Suppressor macrophage treated with lipopolysaccharide for 1 hour (primary cell): ENCODE measurements at places on chromosomes 1 and 21.

DNA sequence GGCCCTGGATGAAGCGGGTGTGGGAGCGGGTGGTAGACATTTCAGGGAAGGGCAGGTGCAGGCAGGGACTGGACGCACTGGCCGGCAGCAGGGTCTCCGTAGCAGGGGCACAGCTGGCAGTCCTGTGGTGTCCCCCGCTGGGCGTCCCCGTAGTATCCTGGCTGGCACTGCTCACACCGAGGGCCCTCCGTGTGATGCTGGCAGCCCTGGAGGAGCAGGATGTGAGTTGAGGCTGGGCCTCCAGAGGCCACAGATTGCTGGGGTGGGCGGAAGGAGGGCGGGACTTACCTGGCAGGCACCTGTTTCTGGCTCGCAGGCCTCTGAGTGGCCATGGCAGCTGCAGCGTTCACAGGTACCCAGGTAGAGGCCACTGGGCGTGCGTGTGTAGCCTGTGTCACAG, 62.3 kb downstream of the LDLRAD2 start:
- DNase-seq = no peak

GRCh38 chr21:25115021-25115420, 492.3 kb downstream of the MRPL39 start:
- DNase-seq = no peak

GRCh38 chr1:63662056-63662836, 69.0 kb downstream of the PGM1 start:
- DNase-seq = no peak

DNA sequence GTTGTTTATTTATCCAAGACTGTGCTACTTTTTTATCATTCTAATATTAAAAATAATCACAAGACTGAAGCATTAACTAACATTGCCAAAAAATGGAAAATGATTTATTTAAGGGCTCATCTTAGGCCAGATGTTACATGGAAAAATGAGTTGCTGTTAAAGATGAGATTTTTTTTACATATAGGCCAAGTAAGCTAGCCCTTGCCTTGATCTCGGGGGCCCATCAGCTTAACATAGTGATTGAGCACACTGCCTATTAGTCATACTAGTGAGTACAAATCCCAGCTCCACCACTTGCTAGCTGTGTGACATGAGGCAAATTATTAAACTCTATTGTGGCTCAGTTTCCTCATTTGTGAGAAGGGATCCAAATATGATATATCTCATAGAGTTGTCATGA, 275.9 kb upstream of the SNX7 start:
- no peak for DNase-seq

- DNase-seq = no peak
Measured at GRCh38 chr1:41850029-41850428, 68.7 kb downstream of the HIVEP3 start.

DNA sequence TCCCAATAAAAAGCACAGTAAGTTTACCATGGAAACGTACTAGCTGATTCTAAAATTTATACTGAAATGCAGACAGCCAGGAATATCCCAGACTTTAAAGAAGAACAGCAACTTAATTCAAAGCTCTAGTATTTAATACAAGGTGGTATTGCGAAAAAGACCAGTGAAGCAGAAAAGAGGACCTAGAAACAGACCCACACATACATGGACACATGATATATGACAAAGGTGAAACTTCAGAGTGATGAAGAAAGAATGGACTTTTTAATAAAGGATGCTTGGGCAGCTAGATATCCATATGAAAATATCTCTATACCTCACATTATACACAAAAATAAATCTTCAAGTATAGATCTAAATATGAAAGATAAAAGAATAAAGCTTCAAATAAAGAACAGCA, 62.6 kb downstream of the COP1 start:
- peak; percentile 69 for DNase-seq

GRCh38 chr1:24861821-24862727, 68.0 kb downstream of the RUNX3 start:
- peak; percentile 3 for DNase-seq

- no peak for DNase-seq
Measured at GRCh38 chr21:26795866-26796329, 49.3 kb downstream of the ADAMTS1 start.

DNA sequence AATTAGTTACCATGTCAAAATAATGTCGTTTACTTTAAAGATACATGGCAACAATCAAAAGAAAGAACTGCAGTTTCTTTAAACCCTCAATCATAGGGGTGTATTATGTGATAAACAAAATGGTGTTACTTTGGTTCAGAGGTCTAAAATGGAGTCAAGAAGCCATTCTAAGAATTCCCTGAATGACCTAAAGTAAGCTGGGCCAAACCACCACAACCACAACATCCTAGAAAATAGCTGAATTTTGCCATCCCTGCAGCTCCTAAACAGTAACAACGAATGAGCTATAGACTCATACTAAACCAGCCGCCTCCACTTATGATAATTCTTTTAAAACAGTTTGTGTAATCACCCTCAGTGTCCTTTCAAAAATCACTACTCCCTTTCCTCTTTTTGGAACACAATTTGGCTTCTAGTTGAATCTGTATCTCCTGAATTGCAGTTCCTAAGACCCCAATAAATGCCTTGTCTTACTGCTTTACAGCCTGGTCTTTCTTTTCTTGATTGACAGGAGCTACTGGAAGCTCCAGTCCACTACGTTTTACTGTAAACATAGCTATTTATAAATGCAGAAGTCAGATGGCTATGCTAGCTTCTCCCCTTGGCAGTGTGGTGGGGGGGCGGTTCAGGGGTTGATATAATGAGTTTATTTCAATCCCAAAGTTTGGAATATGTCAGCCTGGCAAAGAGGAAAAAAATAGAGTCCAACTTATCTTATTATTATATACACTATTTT, 84.3 kb downstream of the PLPPR4 start:
- DNase-seq = no peak

DNA sequence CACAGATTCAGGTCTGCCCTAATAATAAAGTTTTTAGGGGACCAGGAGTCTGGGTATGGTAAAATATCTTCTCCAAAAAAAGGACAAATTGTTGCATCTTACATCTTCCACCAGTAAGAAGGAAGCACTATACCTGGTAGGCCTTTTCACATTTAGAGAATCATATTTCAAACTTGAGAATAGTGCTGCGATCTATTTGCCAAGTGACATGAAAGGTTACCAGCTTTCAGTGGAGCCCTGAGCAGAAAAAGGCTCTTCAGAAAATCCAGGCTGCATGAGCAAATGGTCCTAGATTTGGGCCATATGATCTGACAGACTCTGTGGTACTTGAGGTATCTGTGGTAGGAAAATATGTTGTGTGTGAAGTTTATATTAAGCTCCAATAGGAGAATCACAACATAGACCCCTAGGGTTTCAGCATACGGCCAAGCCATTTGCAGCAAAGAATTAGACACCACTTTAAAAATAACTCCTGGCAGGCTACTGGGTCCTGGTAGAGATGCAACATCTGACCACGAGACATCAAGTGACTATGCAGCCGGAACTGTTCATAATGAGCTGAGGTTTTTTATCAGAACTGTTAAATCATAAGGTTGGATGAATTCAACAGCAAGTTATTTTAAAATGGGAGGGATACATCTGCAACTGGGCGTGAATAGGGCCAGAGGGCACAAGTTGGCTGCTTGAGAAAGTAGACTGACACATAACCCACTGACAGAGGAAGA, 38.6 kb upstream of the CCDC190 start:
- DNase-seq = no peak

GRCh38 chr1:114342376-114342775, 168.6 kb downstream of the TRIM33 start:
- DNase-seq = peak; percentile 39

DNA sequence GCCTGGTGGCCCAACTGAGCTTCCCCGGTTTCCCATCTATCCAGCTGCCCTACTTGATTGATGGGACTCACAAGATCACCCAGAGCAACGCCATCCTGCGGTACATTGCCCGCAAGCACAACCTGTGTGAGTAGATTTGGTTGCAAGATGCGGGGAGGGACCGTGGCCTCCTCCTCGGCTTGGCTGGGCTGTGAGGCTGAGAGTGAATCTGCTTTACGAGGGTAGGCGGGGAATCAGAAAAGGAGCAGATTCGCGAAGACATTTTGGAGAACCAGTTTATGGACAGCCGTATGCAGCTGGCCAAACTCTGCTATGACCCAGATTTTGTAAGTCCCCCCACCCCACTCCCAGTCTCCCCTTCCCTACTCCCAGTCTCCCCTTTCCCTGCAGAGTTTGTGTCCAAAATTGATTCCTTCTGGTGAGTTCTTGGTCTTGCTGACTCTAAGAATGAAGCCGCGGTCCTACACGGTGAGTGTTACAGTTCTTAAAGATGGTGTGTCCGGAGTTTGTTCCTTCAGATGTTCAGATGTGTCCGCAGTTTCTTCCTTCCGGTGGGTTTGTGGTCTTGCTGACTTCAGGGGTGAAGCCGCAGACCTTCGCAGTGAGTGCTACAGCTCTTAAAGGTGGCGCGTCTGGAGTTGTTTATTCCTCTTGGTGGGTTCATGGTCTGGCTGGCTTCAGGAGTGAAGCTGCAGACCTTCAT, 1.5 kb downstream of the GSTM2 start:
- DNase-seq = no peak
